Activated CD4-positive, alpha-beta memory T cell treated with anti-CD3 and anti-CD28 coated beads for 36 hours (primary cell): ENCODE measurements at places on chromosomes 7 and 10. TPM values are rescaled to one million over a fixed set of nuclear protein-coding genes. Genes with fewer than 3 reads are reported as not detected.
A peak's percentile ranks its signal among the peaks of the same experiment; 100 is the strongest.

- no peak for DNase-seq
Measured at GRCh38 chr7:143882604-143883078, 19.3 kb downstream of the TCAF1 start.

- DNase-seq: no peak
Measured at GRCh38 chr7:82109288-82109687, 334.3 kb downstream of the CACNA2D1 start.

GRCh38 chr10:3427950-3428354, 255.4 kb upstream of the PITRM1 start:
- no peak for DNase-seq

DNA sequence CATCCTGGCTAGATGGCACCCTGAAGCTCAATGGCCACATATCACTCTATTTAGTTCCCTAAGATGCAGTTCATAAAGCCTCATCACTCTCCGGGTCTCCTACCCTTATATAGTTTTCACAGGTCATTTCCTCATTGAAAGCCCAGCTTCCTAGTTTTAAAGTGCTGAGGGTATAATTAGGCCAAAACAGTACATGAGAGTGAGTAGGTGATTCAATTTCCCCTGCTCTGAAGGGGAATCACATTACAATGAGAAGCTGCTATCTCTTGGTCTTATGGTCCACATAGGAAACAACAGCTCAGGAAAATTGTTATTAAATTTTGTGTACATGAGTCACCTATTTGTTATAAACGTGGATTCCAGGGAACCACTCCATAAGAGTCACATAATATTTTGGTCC, 162.0 kb downstream of the SEMA3E start:
- no peak for DNase-seq

GRCh38 chr10:101120884-101121653, 10.0 kb upstream of the TLX1 start:
- DNase-seq: peak; percentile 55

DNA sequence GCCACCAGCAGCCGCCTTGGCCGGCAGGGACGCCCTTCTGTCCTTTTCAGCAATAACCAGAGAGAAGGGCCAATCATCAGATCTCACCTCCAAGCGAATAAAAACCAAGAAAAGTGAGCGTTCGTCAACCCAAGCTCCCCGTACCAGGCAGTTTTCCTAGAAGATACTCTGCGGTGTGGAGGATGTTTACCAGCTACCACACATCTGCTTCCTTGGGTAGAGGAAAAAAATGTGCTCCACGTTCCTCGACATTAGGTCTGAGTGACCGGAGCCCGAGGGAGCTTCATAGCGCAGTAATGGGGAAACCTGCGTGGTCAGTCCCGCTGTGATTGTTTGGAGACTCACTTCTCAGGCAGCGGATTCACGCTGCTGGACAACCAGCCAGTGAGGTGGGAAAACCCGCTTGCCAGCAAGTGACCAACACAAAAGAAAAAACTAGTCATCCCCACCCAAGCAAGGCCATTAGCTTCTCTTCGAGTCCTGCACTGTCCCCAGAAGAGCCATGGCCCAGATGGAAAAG, 73.0 kb downstream of the ZRANB1 start:
- no peak for DNase-seq

GRCh38 chr10:90560331-90560730, 297.5 kb downstream of the HTR7 start:
- DNase-seq: no peak

DNA sequence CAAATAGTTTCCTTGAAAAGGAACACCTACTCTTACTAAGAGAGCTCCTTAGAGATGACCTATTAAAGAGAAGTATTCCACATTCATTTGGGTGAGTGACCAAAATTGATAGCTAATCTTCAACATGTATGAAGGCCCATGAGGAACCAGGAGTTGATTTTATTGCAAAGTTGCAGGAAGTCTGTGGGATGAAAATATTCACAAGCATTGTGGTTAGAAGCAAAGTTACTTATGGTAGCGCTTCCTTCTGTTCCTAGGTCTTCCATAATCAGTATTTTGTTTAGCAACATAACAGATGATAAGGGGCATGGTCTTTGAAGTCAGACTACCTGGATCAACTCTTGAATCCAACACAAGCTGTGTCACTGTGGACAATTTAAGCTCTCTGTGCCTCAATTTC, 164.5 kb downstream of the DGKB start:
- no peak for DNase-seq

- no peak for DNase-seq
Measured at GRCh38 chr7:92560602-92561001, 29.6 kb downstream of the FAM133B start.

DNA sequence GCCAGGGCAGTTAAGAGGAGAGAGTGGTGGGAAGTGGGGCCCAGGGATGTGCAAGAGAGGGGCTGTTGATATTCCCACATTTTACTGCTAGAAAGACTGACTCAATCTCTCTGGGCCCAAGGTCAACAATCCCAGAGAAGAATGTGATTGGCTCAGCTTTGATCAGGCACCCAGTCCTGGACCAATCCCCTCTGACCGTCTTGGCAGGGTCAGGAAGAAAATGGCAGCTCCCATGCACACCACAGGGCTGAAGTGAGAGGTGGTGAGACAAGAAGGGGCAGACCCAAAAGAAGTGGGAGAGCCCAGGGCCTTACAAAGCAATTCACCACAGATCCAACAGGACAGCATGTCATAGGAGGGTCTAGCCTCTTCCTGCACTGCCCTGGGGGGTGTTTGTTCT, 3.3 kb upstream of the C10orf105 start:
- no peak for DNase-seq

DNA sequence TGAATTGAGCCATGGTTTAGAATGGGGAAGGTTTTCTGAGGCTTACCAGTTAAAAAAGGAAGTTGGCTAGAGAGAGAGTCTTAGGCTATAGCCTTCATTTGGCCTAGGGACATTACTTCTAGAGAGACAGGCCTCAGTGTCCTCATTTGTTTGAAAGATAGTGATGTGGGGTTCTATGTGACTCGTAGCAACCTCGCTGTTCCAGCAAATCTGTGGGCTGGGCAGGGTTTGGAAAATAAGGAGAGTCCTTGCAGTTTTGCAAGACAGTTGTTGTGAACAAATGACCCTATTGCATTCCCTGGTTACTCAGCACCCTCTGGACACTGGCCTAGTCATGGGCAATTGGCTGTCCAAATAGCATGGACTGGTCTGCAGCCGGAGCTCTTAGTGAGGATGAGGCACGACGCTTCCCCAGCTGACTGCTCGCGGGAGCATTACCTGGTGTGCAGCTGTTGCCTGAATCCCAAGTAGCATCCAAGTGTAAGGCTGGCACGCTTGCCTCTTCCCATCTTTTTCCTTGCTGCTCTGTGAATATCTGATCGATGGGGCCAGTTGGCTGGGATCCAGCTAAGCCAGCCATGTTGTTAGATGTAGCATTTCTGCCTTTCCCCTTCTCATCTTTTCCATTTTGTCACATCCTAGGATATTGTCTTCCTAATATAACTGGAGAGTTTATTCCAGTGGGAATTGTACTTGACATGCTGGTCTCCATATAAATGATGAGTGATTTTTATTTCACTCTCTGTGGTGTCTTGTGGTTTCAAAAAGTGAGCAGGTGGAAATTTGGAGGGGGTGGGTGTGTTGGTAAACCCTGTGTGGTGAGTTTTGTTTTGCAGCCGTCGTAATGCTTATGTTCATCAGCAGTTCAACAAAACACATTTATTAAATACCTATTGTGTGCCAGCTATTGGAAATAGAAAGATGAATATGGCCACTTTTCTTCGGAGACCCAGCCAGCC, 99.8 kb downstream of the SND1 start:
- DNase-seq: peak; percentile 22

GRCh38 chr10:3806603-3807002, 21.6 kb upstream of the KLF6 start:
- DNase-seq: peak; percentile 72

DNA sequence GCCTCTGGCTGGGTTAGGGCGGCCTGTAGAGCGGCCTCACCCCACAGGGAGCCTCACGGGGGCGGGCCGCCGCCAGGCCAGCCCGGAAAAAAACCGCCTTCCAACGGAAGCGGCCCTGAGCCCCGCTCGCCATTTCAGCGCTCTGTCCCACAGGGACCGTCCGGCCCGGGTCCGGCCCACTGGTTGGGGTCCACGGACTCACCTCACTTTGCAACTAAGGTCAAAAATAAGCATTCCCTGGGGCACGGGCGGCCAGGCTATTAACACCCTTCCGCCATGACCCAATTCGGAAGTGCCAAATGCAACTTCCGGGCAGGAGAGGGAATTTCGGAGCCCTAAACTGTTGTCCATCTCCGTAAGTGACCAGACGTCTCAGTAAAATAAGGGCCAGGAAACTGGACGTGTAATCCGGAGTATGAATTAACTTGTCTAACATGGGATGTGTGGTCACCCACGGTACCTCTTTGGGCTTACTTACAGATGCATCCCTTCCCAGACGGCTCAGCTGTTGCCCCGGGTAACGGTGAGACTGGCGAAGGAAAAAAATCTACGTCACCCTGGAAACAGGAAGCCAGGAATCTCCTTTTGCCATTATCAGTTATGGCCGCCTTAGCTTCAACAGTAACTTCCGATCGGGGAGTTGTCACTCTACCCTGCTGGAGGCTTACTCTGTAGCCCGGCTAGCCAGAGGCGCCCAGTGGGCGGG, at the start of gene BBIP1:
Gene BBIP1, minus strand, starts transcription at position 538 of the 706 bp plus-strand sequence. CDS start 1,023 bp downstream, outside the sequence.
- no peak for DNase-seq

- no peak for DNase-seq
Measured at GRCh38 chr10:118904286-118904685, 125.2 kb upstream of the NANOS1 start.

GRCh38 chr10:132793871-132794849, 8.2 kb upstream of the NKX6-2 start:
- no peak for DNase-seq

GRCh38 chr7:75951506-75951905, 36.6 kb downstream of the POR start:
- DNase-seq: no peak

- DNase-seq: peak; percentile 71
Measured at GRCh38 chr10:87505366-87506111, 846 bp downstream of the MINPP1 start.

DNA sequence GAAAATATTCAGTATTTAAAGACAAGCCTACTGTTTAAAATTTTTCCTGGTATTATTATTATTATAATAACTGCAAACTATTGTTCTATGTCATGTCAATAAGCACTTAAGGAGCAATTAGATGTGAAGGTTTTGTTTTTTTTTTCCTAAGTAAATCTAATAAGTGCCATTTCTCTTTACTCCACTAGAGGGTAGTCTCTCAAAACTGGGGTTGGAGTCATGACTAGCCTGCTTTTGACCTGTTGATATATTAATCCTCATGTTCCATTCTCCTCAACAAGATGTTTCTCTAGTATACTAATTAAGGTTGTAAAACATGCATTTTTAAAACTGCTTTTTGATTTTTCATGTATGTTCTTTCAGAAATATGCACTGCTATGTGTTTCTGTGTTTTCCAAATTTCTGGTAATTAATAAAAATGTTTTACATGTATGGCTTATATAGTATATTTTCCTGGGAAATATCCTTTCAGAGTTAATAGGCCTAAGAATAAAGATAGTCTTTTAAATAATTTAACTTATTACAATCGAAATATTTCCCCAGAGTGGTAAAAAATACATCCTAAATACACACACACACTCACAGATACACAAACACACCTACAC, 1.0 kb upstream of the LRRN3 start:
- no peak for DNase-seq

DNA sequence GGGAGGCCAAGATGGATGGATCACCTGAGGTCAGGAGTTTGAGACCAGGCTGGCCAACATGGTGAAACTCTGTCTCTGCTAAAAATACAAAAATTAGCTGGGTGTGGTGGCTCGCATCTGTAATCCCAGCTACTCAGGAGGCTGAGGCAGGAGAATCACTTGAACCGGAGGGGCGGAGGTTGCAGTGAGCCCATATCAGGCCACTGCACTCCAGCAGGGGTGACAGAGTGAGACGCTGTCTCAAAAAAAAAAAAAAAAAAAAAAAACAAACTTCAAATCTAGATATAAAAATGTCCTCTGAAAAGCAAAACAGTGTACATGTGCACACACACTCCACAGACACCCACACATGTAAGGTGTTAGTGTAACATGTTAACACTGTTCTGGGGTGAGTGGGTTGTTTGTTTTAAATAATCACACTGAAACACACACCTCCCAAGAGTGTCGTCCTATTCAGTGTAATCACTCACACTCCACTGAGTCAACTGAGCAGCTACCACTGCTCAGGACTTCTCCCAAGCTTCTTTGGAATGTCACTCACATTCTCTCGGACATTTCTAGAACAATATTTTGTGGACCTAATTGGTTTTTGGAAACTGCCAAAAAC, 12.8 kb upstream of the RGS10 start:
- no peak for DNase-seq

DNA sequence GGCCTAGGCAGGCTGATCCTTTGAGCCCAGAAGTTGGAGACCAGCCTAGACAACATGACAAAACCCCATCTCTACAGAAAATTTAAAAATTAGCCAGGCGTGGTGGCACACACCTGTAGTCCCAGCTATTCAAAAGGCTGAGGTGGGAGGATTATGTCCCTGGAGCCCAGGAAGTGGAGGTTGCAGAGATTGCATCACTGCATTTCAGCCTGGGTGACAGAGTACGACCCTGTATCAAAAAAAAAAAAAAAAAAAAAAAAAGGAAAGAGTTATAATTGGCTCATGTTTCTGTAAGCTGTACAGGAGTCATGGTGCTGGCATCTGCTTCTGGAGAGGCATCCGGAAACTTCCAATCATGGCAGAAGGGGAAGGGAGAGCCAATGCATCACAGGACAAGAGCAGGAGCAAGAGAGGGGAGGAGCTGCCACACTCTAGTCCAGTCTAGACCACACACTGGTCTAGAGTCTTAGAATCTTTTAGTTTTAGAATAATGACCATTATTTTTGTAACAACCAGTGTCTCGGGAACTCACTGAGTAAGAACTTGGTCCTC, 16.8 kb downstream of the DOCK1 start:
- no peak for DNase-seq

DNA sequence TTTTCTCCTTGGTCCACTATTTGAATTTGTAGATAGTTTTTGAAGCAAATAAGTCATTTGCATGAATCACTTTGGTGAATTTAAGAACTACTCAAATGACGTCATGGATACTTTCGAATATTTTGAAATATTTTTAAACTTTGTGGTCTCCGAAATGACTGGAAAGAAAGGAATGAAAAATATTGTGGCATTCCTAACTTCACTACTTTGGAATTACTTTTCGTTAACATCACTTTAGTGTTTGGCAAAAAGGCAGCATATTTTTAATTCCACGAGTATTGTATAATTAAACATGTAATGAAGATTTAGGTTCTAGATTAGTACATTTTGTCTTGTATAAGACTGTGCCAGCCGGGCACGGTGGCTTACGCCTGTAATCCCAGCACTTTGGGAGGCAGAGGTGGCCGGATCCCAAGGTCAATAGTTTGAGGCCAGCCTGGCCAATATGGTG, 35.3 kb upstream of the ZRANB1 start:
- no peak for DNase-seq

Gene NKX2-3
- not detected for total RNA-seq

Gene CYP3A7
- total RNA-seq: not detected

Gene MMRN2
- total RNA-seq: not detected

Gene CFAP70
- 0.80 TPM for total RNA-seq

Gene PLEKHA8
- total RNA-seq: 10.1 TPM

Gene WDFY4
- not detected for total RNA-seq

Gene HMX2
- total RNA-seq: 0.31 TPM
